ENCODE measurements at places on chromosomes 11 and 22. TPM values are rescaled to one million over a fixed set of nuclear protein-coding genes. Genes with fewer than 3 reads are reported as not detected.

DNA sequence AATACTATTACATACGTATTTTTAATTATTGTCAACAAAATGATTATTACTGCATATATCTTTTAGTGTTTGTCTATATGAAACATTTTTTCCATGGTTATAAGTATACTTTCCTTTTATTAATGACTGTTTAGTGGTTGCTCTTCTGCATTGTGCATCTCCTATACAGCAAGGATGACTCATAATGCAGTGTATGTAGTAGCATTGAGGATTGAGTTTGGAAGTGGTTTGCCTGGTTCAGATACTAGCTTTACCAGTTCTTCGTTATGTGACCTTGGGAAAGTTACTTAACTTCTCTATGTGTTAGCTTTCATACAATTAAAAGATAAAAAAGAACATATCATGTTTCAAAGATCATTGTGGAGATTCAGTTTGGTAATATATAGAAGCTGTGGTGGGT is 44.1 kb downstream of the CHORDC1 start:
- DNase-seq = no peak

GRCh38 chr11:69843529-69843921 is 24.3 kb upstream of the FGF3 start:
- DNase-seq = no peak

- DNase-seq = no peak
These were observed 26.4 kb downstream of the KCNQ1 start for GRCh38 chr11:2471048-2471803.

- no peak for DNase-seq
These were observed 20.4 kb downstream of the PPP6R3 start for GRCh38 chr11:68480852-68481510.

DNA sequence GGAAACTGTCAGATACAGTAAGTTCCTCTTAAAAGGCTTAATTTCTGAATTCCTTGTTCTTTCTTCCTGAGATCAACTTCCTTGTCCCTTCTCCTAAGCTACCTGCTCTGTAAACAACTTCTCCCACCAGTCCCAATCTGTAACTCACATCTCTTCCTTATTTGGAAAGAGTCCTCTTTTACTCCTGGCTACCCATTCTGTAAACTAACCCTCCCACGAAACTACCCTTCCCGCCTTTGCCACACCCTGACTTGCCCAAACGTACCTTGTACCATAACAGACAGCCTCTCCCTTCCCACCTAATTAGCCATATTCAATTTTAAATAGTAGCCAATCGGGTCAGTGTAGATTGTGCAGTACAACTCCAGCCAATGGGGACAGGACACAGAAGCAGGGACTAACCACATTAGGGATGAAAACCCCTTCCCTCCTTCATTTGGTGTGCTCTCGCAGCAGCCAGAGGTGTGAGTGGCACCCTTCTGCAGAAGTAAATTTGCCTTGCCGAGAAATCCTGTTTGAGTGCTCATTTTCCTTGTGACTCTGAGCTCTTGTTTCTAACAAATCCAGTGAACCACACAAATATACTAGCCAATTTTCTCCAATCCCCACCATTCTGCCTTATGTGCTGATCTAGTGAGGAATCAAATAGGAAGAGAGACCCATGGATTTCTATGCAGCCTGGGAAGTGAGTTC is 49.5 kb downstream of the ZNF280B start:
- DNase-seq = no peak

- DNase-seq = no peak
These were observed 1024.9 kb upstream of the CNTN5 start for GRCh38 chr11:97995874-97996273.

DNA sequence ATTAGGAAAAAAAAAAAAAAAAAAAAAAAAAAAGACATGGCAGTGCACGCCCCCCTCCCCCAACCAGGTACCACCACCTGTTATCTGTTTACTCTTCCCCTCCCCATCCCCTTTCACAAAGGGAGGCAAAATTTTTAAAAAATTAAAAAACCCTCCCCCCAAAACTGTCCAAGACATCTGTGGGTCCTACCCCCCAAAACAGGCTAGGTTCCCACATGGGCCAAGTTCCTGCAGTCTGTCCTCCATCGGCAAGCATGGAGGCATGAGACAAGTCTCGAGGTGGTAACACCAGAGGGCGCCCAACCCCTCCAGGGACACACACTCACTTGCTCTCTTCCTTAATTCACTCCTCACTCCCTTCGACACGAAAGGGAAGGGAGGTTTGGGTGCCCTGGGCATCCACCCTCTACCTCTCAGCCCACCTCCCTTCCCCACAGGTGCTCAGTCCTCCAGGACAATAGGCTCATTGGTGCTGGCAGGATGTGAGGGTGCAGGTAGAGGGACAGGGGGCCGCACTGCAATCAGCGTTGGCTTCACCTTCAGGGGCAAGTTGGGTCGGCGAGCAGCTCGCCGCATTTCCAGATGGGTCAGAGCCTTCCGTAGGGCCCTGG is 2.2 kb upstream of the TUT1 start:
- no peak for DNase-seq

DNA sequence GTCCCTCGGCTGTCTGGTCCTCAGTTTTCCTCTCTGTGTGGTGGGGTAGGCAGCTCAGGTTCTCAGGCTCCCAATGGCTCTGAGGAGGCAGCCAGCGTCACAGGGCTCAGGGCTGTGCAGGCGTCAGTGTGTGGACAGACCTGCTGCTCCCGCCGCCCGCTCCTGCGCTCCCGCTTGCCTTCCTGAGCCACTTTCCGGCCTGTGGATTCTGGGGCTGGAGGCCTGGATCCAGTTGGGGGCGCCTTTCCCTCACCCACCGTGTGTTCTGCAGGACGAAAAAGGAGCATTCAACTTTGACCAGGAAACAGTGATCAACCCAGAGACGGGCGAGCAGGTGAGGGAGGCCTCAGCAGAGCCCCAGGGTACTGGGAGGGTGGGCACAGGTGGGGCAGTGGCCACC is 14.7 kb downstream of the DPP3 start:
- DNase-seq = no peak

- no peak for DNase-seq
These were observed 15.7 kb downstream of the LRP4 start for GRCh38 chr11:46902694-46903093.

DNA sequence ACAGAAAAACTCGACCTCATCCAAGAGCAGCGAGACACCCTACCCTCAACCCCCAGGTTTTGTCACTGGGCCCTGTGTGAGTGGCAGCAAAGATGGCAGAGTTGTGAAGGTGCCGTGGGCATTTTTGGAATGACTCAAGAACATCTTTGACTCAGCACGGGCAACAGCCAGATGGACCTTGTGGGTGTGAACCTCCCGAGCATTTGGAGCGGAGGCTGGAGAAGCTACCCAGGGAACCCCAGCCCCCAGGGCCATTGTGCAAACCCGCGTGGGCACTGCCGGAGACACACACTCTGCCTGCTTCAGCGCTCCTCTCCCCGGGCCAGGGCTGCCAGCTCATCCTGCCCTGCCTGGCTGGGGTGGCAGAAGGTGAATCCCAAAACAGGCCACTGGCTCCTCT is 66.1 kb downstream of the PANX1 start:
- DNase-seq = no peak

Gene ANKK1
- 0.32 TPM for polyA plus RNA-seq

Measured in urinary bladder (tissue), 4 donors.